GM03348 (cell line): ENCODE measurements at places on chromosomes 12 and 14.

DNA sequence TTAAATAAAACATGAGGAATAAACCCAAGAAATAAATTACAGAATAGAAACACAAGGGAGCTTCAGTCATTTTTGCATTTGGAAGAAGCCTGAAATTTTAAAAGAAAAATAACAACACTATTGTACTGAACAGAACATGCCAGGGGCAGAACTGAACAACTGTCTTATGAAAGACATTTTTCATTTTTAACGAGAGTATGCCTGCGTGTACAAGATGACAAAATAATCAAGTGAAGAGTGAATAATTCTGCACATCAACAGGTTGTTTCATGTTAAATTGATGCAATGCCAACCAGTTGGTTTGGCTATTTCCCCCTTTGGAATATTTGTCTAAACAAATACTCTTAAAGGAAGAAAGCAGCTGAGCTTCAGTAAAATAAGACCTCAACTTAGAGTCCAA, 103.3 kb upstream of the BTG1 start:
- no peak for DNase-seq

GRCh38 chr12:15931590-15932053, 20.5 kb downstream of the DERA start:
- no peak for DNase-seq

GRCh38 chr12:130540376-130540775, 175.7 kb downstream of the RIMBP2 start:
- DNase-seq, result no peak

- no peak for DNase-seq
Observed at GRCh38 chr14:29941401-29941800, 13.8 kb upstream of the PRKD1 start.

GRCh38 chr14:65487783-65488494, 75.4 kb downstream of the FUT8 start:
- no peak for DNase-seq

GRCh38 chr12:94175763-94176668, 27.6 kb downstream of the PLXNC1 start:
- no peak for DNase-seq

GRCh38 chr12:117025481-117026151, 73.6 kb downstream of the TESC start:
- DNase-seq, result peak; percentile 89

DNA sequence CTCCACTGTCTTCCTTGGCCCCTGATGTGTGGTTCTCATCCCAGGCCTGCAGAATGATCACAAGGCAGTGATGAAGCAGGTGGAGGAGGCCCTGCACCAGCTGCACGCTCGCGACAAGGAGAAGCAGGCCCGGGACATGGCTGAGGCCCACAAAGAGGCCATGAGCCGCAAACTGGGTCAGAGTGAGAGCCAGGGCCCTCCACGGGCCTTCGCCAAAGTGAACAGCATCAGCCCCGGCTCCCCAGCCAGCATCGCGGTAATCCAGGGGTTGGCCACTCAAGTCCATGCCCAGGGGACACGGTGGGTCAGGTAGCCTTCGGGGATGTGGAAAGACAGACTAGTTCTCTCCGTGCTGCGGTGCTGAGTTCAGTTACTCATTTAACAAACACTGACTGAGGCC, 11.0 kb downstream of the PSMD9 start:
- DNase-seq, result no peak

- peak; percentile 91 for DNase-seq
Observed at GRCh38 chr12:124837958-124838803, 25.5 kb downstream of the SCARB1 start.

- DNase-seq, result no peak
Observed at GRCh38 chr12:113416091-113416754, 6.0 kb upstream of the SDSL start.

DNA sequence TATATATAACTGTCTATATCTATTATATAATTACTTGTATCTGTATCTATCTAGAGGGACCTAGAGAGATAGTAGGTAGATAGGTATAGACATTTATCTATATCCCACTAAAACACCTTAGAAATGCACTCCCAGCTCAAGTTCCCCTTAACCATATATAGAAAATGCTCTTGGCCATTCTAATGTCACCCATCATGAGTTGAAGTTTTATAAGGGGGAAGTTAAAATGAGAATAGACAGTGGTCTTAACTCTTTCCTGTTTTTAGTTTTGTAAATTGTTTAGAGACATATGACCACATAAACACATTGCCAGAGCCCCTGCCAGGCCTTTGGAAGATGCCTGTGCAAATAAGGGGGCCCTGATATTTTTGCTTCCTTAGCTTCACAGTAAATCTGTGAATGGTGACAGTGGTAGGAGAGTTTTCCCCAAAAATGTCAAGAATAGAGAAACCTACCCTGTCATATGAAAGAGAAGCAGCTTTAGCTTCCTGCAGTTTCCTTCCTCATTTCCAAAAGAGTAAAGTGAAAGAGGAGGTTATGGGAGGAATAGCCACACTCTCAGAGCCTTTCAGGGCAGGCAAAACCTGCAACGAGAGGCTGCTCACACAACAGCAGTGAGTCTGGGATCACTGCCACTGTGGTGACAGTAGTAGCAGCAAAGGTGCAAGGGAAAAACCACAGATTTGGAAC, 45.5 kb downstream of the MGST1 start:
- DNase-seq, result no peak

DNA sequence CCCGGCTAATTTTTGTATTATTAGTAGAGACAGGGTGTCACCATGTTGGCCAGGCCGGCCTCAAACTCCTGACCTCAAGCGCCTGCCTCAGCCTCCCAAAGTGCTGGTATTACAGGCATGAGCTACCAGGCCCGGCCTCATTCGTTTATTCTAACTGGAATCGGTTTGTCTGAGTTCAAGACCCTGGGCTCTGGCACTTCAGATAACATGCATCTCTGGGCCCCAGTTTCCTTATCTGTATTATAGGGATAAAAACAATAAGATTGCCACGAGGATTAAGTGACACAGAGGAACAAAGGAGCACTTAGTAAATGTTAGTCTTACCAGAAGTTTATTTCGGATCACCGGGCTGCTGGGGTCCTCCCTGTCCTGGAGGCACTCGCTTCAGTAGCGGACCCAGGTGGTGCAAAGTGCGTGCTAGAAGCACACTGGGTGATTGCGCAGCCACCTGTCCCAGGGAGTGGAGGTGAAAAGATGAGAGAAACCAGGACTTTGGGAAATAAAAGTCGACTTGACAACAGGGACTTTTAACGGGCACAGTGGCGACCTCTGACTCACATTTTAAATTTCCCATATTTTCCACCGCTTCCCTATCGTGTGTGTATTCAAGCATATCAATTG, 37.5 kb downstream of the ACACB start:
- DNase-seq, result no peak

GRCh38 chr12:4242595-4242994, 31.0 kb upstream of the CCND2 start:
- DNase-seq, result no peak

GRCh38 chr14:68952531-68953195, 26.4 kb downstream of the ACTN1 start:
- peak; percentile 65 for DNase-seq

GRCh38 chr12:6334940-6335450, 6.9 kb downstream of the TNFRSF1A start:
- DNase-seq, result no peak

GRCh38 chr14:84403585-84403984, 1126.4 kb upstream of the FLRT2 start:
- no peak for DNase-seq

- DNase-seq, result peak; percentile 93
Observed at GRCh38 chr14:103628684-103629502, at the start of gene KLC1. Gene KLC1, plus strand, starts transcription at chr14:103629211. Its CDS starts 25,354 bp downstream, at chr14:103654565.

- no peak for DNase-seq
Observed at GRCh38 chr12:93982771-93983315, 165.5 kb upstream of the PLXNC1 start.

GRCh38 chr12:116266168-116266601, 11.3 kb downstream of the MED13L start:
- no peak for DNase-seq

DNA sequence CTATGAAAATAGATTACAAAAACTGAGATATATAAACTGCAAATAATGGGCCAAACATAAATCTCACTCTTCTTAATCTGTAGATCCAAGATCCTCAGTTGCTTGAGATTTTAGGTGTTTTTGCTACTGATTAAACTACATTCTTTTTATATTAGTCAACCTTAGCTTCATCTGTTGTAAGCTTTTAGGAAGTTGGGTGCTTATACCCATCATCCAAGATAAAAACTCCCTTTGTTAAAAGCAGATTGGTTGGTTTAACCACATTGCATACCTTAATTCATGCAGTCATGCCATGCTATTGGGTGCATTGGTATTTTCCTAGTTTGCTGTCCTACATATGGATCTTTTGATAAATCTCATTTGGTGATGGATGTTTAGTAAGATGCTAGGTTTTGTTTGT, 46.2 kb upstream of the DIP2B start:
- peak; percentile 28 for DNase-seq

DNA sequence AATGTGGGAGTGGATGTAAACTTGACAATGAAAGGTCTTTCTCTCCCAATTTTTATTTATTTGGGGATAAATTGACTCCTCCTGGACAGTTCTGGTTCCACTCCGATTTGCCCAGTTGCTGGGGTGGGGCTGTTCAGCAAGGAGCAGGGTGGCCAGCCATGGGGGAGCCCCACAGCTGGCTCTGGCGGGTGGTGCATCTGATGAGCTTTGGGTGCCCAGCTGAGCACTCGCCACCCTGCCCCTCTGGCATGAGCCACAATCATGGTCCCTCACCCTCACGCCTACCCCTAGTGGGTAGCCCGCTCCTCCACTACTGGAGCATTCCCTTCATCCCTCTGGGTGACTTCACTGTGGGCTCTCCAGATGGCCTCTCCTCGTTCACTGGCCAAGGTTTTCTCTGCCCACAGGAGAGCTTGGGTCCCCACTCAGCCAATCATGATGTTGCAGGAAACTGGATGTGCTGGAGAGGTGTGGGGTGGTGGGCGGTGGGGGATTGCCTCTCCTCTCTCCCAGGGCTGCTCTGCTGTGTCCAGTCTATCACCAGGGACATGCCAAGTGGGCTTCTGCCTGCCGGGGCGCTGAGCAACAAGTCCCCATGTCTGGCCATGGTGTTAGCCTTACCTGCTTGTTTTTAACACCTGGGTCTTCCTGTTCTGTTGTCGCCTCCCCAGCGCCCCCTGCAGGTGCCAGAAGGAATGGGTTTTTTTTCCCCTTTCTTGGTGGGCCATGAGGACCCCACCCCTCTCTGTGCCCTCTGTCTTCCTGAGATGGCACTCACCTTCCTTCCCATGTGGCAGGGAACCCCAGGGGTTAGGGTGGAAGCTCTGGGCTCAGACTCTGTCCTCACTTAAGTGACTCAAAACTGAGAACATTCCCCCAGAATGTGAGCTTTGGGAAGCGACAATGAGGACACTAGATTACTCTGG, 3.4 kb downstream of the CYP46A1 start:
- DNase-seq, result no peak

GRCh38 chr14:68978172-68978911, 760 bp downstream of the ACTN1 start:
- DNase-seq, result peak; percentile 75

- DNase-seq, result no peak
Observed at GRCh38 chr12:58922849-58923248, 2.5 kb upstream of the LRIG3 start.

- no peak for DNase-seq
Observed at GRCh38 chr12:46580445-46580844, 207.9 kb upstream of the SLC38A2 start.

- DNase-seq, result no peak
Observed at GRCh38 chr12:122013136-122013535, 8.5 kb upstream of the BCL7A start.

DNA sequence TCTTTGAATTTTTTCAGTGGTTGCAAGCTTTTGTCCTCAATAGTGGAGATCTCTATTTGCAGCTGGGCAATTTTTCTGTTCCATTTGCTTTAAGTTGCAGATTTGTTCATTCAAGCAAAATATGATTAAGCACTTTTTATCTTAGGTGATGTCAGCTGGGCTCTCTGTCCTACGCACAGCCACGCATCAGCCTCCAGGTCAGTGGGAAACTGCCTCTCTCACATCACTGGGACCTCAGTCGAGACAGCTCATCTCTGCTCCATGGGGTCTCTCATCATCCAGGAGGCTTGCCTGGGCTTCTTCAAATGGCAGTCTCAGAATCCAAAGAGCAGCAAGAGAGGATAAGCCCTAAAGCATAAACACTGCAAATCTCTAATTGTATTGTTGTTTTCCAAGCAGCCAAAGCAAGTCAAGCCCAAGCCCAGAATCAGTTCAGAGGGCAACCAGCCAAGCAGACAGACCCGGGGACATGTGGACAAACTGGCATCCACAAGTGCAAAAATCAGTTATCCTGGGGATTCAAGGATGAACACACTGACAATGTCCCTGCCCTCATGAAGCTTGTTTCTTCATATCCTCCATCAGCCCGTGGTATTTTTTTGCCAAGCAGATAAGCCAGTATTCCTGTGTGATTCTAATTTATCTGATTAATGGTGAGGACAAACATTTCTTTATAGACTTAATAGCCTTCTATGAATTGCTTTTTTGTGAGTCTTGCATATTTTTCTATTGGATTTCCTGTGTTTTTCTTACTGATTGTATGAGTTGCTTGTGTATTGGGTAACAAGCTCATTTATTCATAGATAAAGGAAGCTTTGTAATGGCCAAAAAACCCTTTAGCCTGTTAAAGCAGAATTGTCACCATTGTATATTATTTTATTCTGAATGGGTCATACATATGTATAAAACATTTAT, 262.5 kb downstream of the GXYLT1 start:
- DNase-seq, result no peak

DNA sequence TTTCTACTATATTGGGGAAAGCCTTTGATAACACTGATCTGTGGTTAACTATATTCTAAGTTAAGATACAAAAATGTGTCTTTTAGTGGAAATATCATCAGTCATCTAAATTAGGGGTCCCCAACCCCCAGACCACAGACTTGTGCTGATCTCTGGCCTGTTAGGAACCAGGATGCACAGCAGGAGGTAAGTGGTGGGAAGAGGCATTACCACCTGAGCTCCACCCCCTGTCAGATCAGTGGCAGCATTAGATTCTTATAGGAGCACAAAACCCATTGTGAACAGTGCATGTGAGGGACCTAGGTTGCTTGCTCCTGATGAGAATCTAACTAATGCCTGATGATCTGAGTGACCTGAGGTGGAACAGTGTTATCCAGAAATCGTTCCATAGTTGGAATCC, 28.3 kb upstream of the LIN7A start:
- DNase-seq, result no peak
